ENCODE measurements at places on chromosomes 13 and 19.

DNA sequence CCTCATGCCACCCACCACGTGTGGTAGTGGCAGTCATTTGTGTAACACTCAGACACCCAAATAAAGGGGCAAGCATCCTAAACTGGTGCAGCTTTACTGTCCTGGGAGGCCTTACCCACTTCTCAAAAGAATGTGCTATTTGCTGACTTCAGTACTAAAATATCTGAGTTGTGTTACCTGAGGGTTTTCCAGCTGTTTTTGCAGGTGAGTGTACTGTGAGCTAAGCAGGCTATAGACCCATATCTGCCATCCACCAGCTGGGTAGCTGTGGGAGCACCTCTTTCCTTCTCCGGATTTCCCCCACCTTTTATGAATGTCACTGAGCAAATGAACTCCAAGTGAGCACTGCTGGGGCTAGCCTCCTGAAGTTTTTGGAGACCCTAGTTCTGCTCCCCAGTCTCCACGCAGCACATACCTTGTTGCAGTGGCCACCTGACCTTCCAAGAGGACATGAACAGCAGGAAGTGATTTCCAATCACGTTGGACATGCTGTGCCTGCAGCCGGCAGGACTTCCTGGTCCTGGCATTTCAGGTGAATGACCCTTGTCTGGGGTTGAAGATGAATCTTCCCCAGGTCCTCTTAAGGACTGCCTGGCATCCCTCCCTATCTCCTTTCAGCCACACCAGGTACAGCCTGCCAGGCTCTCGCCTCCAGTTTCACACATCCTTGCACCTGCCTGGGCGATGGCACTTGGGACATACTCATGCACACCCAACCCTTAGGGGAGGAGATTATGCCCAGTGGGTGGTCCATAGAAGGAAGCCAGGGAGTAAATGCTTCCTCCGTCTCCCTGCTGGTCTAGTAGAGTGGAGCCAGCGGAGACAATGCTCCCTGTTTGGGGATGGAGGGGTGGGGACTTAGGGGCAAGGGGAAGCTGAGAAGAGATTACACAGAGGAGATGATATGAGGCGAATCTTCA lies 109.5 kb upstream of the SPATA13 start:
- DNase-seq, result no peak

- peak; percentile 67 for DNase-seq
Observed at GRCh38 chr13:24053519-24054251, 106.8 kb upstream of the SPATA13 start.

DNA sequence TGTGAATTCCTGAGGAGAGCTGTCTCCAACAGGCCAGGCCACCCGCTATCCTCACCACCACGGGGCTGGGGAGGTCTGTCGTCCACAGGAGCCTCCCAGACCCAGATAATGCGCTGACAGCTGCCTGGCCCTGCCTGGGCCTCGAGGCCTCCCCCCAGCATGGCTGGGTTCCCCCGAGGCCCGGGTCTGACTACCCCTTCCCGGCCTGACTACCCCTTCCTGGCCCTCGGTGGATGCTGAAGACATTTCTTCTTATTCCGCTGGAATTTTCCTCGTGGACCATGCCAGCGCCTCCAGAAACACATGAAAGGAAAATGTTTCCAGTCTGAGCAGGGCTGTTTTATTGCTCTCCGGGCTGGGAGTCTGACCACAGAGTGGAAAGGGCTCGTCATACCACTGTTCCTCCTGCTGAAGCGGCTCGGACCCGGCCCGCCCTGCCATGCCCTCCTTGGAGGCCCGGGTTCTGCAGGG lies 16.8 kb upstream of the COMP start:
- no peak for DNase-seq

- DNase-seq, result no peak
Observed at GRCh38 chr13:91368101-91368500, 20.6 kb downstream of the MIR17HG start.

GRCh38 chr19:2022289-2022688 lies 6.8 kb upstream of the BTBD2 start:
- DNase-seq, result no peak

- DNase-seq, result no peak
Observed at GRCh38 chr13:87877477-87877876, 206.3 kb downstream of the SLITRK5 start.

DNA sequence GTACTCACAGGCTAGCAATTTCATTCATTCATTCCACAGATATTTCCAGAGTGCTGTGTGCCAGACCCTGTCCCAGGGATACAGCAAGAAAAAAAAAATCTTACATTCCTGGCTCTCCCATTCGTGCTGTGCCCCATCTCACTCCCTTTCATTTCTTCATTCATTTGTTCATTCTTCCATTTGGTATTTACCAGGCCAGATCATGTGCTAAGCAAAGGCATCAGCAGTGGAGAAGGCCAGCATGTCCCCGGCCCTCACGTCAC lies 2.3 kb downstream of the MAP3K10 start:
- DNase-seq, result no peak

DNA sequence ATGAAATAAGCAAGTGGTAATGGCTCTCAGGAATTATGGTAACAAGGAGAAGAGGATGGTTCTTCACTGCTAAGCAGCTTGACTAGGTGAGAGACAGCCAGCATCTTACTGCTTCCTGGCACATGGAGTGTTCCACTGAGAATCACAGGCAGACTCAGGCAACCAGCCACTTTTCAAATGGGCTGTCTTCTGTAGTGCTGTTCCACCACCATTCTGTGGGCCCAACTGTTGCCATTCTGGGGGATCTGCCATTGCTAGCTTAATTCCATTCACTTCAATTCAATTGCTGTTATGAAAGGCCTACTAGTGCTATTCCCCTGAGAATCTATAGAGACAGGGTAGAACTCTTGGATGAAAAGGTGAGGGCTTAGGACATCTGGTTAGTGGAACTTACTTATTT lies 341.9 kb downstream of the KCNRG start:
- DNase-seq, result no peak

DNA sequence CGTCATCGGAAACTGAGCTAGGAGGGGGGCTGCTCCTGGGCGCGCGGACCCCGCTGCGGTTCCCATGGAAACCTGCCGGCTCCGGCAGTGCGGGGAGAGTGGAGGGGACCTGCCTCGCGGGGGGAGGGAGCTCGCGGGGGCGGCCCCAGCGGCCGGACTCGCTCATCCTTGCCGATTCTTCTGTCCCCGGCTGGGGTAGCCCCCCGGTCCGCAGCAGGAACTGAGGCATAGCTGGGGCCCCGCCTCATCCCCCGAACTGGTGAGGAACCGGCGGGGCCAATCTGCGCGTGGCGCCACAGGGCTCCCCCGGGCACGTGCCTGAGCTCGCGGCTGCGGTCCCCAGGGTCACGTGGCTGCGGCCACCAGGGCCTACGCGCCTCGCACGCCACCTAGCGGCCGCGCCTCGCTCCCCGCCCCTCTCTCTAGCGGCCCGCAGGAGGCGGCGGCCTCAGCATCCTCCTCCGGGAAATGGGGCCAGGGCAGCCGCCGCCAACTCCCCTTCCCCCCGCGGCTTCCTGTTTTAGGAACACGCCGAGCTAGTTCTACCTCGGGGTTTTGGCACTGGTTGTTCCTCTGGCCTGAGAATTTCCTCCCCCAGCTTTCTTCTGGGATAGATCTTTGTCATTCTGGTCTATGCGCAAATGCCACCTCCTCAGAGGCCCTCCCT lies 1.7 kb upstream of the ELAVL3 start:
- peak; percentile 92 for DNase-seq

DNA sequence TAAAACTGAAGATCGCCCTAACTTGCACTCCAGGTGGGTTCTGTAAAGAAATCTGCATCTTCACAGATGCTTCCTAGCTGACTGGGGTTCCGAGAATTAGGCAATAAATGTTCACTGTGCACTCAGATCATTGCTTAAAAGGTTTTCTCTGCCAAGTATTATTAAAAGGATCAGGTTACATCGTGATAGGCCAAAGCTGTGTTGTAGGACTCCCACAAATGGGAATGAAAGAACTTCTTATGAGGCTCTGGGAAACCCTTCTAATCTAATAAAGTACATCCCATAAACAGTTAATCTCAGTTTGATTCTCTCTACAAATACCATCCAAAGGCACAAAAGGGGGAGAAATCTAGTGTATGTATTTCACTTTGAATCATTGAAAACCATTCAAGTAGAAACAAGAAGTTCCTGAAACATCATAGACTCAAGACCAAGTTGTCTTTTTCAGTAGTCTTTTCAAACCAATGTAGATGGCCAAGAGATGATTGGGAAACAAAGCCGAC lies 7.1 kb upstream of the POU4F1 start:
- peak; percentile 17 for DNase-seq

GRCh38 chr19:55160128-55160985 lies 2.8 kb upstream of the TNNI3 start:
- DNase-seq, result peak; percentile 87

DNA sequence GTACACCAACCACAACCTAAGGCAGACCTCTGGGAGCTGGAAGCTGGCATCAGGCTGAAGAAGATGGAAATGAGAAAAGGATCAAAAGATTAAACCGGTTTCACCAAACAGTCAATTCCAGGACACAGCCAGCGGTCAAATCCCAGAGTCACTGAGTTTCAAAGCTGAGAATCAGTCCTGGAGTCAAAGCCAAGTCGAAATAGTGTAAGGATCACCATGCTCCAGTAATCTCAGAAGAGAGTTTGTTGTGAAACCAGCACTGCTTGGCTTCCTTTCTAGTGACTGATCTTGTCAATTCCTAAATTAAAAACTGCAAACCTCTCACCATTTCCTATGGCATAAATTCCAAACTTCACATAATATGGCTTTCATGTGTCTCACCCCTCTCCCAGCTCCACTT lies 198.8 kb downstream of the GPC6 start:
- no peak for DNase-seq

DNA sequence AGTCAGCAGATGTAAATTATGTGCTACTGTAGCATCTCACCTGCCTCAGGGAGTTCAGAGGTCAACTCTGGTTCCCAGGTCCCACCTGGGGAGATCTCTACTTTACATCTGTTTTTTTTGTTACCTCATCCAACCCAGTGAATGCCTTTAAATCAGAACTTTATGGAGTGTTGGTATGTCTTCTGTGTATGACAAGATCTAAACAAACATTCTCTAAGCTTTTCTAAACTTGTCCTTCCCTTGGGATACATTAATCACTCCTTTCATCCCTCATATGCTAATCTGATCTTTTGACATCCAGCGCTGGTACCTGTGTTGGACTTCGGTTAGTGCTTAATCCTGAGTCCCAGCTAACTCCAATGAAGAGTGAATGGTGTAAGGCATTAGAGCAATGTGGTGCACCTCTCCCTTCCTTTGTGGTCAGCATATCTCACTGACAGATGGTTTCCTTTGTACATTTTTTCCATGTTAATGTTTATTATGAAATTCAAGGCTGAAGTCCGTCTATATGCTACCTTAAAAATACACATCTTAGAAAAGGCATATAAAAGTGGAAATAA lies 213.4 kb downstream of the ABCC4 start:
- DNase-seq, result no peak

GRCh38 chr13:106518512-106518911 lies 16.9 kb downstream of the EFNB2 start:
- no peak for DNase-seq

DNA sequence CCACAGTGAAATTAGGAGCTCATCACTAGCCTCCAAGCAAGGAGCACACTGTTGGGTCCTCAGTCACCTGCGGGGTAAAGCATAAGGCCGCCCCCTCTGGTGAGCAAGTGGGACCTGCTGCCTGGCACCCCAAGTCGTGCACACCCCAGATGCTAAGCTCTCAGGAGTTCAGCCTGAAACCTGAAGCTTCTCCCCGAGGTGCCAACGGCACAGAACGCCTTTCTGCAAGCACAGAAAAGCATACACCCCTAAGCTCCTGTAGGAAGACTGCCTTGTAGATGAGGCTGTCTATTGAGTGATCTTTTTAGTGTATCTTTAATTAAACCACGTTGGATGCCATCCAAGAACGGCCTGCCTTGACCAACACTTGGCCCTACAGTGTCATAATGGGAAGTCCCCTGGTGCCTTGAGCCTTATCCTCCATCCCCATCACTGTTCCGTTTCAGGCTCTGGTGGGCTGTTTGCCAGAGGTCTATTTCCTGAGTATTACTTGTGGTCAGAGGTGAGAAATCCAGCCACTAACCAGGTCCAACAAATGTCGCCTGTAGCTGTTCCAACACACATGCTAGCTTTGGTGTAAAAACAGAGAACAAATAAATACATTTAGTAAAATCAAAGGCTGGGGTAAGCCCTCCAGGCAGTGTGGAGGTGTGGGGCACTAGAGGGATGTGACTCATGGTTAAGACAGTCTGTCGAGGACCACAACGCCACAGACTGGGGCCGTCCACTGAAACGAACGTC lies 44.8 kb downstream of the C13orf42 start:
- DNase-seq, result no peak
